Retina (tissue), 1 donor: ENCODE measurements at places on chromosomes 11 and 22.

- DNase-seq = no peak
Measured at GRCh38 chr22:22700631-22701030, 56.2 kb downstream of the GGTLC2 start.

DNA sequence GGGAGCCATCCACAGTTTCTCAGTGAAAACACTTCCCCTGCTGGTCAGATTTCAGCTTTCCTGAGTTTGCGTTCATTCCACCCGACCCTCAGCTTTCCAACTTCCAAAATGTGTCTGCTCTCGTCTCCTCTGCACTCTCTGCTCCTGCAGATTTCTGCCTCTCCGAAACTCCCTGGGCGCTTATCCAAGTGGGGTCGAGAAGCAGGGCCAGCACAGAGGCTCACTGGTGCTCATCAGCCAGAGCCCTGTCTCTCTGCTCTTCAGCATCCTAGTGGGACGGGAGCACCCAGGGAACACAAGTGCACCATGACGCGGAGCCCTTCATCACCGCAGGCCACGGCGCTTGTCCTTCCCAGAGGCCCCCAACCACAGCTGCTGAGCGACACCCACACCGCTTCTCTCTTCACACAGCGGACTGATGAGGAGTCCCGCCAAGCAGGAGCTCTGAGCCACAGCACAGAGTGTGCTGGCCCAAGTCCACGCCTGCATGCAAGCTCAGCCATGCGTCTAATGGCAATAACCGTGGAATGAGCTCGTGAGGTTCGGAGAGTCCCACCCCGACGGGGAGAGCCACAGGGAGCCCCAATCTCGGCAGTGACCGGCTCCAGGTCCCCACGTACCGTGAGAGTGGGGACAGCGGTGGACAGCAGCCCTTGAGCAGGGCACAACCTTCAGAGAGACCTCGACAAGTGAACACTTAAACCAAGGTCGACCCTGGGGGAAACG, 27.9 kb upstream of the MOB2 start:
- DNase-seq = no peak

DNA sequence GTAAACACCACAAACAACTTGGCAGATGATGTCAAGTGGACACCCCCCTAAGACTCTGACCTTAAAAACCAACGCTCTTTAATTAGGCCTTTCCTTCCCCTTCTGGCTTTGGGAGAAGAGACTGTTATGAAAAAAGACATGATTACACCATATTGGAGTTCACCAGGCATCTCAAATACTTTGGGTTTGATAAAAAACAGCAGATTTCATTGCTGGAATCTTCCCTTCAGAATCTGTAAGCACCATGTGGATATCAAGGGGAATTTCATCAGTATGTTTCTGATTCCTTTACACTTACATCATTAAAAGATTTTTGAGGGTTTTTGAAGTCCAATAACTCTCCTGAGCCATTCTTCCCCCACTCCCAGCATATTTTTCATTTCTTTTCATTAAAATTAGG, 85.6 kb downstream of the KIRREL3 start:
- no peak for DNase-seq

DNA sequence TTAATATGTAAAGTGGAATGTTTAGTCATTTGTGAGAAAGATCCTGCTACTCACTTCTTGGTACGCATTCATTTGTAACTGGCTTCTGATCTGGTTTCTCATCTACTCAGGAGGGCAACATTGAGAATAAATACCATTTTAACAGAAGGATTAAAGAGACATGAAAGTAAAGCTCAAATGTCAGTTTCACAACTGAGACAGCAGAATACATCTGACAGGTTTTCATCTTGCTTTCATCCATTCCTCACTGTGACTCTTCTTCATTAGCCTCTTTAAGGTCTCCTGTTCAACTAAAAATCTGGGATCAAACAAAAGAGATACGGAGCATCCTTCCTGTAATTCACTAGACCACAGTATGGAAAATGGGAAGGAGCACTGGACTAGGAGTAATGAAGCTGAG, 31.4 kb upstream of the CCDC89 start:
- no peak for DNase-seq

DNA sequence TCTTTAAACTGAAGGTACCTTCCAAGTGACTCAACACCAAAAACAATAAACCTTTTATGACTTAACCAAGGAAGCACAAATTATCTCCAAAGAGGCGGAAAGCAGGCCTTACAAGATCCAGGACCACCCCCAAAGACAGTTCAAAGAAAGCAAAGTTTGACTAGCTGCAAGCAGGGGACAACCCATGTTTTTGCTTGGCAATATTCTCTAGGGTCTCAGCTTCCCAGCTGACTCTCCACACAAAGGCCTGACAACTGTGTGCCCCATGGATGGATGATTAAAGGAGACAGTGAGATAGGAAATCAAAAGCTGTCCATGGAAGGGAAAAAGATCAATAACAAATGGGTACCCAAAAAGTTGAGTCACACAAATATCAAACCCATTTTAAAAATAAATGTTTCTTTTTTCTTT, 232.2 kb downstream of the DDX10 start:
- no peak for DNase-seq

GRCh38 chr11:45578316-45578715, 87.1 kb downstream of the CHST1 start:
- DNase-seq = no peak

- DNase-seq = no peak
Measured at GRCh38 chr11:88042238-88042637, 133.0 kb downstream of the RAB38 start.

DNA sequence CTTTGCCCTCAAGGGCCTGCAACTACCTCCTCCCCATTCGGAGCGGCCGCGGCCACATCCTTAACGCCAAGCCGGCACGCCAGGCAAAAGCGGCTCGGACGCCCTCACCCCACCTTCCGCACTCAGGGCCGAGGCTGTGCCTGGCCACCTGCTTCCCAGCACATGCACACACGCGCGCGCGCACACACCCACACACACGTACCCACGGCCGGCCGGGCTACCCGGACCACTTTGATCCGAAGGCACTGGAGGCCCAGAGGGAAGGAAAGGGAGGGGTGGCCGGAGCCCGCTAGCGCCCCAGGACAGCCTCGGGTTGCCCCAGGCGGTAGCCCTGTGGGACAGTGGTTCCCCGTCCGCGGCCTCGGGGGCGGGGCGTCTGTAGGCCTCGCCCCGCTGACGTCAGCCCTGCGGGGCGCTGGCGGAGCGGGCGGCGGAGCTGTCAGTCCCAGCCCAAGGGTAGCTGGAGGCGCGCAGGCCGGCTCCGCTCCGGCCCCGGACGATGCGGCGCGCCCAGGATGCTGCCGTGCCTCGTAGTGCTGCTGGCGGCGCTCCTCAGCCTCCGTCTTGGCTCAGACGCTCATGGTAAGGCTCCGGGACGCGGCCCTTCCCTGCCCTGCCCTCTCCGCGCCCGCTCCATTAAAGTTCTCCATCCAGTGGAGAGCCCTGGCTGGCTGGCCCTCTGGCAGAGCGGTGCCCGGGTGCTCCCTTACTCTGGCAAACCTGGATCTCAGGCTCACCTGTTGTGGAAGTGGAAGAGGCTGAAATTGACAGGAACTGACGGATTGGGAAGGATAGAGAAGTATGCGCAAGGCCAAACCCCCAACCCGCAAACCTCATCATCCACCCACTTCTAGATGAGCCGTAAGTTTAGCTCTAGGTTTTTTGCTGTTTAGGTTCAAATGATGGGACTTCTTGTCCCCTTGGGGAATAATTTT, at the start of gene IL10RA:
TSS of gene IL10RA (plus strand) at position 442 of the 935 bp plus-strand sequence. CDS start at position 516, 74 bp downstream.
- DNase-seq = peak; percentile 95

GRCh38 chr11:131025421-131026125, 109.3 kb upstream of the SNX19 start:
- DNase-seq = no peak

DNA sequence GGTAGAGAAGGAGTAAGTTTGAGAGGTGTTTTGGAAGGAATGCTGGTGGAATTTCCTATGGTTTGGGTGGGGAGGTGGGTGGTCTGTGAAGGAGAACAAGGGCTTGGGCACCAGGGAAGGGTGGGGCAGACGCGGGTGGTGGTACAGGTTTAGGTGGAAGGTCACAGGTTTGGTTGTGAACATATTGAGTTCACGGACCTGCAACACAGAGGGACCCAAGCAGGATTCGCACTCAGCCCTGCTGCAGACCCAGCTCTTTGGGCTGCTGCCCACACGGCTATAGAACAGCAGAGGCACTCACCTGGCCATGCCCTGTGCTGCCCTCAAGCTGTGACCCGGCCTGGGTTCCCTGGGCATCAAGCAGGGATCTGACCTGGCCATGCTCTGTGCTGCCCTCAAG, 33.5 kb upstream of the EMID1 start:
- DNase-seq = no peak

DNA sequence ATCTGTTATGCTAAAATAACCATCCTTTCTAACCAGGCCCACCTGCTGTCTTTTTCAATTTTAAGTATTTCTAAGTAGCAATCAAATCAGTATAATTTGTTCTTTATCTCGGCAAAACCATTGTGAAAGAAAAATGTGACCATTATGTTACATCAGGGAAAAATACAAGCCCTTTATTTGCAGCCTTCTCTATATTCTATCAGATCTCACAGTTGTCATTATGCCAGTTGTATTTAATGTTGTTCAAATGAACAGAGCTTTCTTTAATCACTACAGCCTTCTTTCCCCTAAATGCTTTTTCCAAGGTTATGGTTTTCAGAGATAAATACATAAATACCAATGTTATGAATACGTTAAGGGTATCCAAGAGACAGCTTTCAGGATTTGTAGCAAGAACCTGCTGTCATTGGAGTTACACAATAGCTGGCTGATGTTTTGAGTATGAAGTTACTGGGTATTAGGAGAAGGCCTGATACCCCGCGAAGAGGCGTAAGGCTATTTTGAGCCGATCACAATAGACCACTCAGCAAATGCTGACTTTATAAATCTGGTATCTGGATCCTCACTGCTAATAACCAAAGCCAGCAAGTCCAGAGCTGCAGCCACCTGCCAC, 406.3 kb downstream of the CADM1 start:
- no peak for DNase-seq

DNA sequence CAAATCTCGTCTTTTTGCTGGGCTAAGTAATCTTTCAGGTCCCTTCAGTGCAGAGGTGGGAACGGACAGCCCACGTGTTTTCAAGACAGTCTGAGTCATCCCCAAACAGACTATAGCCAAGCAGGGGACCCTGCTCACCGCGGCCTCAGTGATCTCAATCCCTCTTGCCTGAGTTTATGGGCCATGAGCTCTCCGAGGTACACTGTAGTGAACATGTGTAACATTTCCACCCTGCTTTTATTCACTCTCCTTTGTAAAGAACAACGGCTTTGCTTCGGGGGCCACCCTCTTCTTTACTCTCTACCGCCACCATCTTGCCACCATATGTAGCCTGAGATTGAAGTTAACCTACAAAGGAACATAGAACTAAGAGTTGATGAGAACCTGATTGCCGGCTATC, 11.5 kb upstream of the KCTD14 start:
- no peak for DNase-seq

- DNase-seq = no peak
Measured at GRCh38 chr11:78981153-78981552, 406.5 kb upstream of the NARS2 start.

DNA sequence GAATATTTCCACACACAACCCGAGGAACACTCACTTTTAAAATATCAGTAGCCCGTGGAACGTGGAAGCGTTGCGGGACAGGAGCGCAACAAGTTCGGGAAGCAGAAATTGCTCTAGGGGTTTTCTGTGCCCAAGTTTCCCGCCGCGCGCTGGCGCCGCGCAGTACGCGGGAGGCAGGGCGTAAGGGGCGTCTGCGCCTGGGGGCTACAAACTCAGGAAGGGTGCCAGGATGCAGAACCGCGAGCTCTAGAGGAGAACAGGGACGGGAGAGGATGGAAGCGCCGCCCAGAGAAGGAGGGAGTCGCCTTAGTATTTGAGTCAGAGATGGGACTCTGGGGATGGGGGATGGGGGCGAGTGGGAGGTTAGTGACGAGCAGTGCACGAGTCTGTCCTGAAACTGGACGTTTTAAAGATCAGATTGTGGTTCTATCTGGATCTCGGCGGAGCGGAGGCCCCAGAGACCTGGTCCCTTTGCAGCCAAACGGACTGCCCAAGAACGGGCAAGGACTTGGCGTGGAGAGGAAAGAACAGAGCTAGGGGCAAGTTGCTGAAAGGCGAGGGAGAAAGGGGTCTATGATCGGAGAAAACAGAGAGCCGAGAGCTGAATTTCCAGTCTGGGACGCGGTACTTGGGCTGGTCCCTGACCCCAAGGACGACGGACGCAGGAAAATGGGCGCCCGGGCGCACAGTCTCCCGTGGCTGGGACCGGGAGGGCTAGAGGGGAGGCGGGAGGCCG, 4.7 kb downstream of the BSX start:
- peak; percentile 68 for DNase-seq

- DNase-seq = no peak
Measured at GRCh38 chr11:85391141-85391540, 236.0 kb downstream of the DLG2 start.

- no peak for DNase-seq
Measured at GRCh38 chr11:131833366-131833765, 463.0 kb downstream of the NTM start.

DNA sequence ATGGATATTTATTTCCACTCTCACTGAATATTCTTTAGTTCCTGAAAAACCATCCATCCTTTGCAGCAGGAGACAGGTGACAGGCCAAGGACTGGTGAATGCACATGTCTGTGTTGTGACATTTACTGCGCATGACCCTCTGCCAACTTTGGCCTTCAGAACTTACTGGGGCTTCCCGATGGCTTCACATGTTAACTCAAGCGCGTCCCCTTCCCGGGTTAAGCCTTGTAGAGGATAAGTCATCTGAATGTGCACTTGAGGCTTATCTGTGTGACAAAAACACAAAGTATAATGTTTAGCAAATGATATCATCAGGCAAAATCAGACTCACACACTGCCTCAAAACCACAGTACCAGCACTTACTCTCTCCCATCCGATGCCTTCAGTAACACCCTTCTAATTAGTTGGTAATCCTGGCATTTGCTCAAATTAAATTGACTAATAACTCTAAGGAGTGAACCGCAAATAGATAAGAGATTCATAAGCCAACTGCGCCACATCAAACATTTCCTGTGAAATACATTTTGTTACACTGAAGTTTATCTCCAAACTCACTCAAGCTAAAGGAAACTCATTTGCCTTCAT, 286.4 kb downstream of the CADM1 start:
- DNase-seq = no peak

GRCh38 chr11:47843361-47844055, 4.6 kb downstream of the NUP160 start:
- DNase-seq = no peak

GRCh38 chr11:107591378-107592230, 657 bp downstream of the ELMOD1 start:
- peak; percentile 89 for DNase-seq

DNA sequence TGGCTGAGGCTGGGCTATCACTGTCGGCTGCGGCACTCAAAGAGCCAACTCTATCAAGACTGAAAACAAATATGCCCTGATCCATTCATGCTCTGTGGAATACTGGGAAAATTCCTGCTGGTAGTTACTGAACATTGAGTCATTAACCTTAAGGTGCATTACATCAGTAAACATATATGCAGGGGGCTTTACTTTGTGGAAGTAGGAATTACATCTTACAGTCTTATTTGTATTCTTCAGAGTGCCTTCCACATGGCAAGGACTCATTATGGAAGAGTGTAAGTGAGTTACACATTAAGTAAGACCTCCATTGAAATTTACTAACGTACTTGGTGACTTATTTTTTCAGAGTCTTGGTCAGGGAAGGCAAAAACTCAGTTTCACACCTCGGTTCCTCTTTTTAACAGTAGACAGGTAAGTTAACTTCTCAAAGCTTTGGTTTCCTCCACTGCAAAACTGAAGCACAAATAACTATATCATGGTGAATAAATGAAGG, 4.5 kb downstream of the OR5B21 start:
- no peak for DNase-seq

GRCh38 chr11:66077927-66078326, 7.9 kb downstream of the PACS1 start:
- no peak for DNase-seq
